Stimulated activated CD8-positive, alpha-beta memory T cell treated with anti-CD3 and anti-CD28 coated beads, Interleukin-7, amount 100 ng/mL, for 48 hours (primary cell): ENCODE measurements at places on chromosomes 5 and 9.

DNA sequence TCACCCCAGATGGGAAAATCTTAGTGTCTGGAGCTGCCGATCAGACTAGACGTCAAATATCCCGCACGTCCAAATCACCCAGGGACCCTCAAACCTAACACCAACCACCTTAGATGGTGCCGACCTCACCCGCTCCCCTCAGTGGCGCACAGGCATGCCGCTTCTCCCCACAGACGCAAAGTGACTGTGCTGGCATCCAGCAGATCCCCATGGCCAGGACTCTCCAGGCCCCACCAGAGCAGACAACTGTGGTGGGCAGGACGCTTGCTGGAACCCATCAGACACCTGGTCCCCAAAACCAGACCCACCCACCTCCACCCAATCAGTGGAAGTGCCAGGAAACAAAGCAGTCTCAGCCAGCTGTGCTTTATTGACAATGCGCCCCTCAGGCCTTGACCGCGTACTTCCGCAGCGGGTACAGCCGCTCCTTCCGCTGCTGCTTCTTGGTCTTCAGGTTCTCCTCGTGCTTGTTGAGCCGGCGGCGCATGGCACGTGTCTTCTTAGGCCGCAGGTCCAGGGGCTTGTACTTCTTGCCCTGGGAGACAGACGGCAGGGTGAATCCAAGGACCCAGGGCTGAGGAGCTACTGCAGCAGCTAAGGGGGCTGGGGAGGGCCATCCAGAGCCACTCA is 4.1 kb downstream of the RPL35 start:
- DNase-seq = no peak

DNA sequence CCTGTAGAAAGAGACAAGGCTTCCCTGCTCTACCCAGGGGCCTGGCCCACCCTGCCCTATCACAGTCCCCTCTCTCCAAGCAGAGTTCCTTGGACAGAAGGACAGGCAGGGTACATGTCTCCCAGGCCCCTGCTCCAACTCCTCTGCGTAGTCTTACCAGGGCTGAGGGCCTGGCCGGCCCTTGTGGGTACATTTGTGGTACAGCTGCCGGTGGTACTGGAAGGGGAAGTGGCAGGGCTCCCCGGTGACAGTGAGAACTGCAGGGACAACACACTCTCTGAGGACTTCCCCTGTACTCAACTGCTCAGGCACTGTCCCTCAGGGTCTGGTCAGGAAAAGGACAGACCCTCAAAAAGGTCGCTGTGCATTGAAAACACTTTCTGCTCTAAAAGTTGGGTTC is 3.6 kb downstream of the F12 start:
- no peak for DNase-seq

DNA sequence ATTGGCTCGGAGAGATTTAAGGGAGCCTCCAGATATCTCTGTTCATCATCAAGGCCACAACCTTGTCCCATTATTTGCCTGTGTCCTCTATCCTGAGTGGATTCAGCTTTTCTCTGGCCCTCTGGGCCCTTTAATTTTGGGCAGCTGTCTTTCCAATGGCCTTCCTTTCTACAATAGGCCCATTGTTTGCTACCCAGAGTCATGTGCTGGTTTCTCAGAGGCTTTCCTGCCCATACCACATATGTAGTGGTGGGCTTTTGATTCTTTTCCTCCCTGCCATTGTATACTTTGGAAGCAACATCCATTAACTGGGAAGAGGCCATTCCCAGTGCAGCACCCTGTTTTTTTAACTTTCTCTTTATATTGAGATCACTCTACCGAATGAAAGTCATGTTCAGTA is 233.9 kb upstream of the SGCD start:
- no peak for DNase-seq

DNA sequence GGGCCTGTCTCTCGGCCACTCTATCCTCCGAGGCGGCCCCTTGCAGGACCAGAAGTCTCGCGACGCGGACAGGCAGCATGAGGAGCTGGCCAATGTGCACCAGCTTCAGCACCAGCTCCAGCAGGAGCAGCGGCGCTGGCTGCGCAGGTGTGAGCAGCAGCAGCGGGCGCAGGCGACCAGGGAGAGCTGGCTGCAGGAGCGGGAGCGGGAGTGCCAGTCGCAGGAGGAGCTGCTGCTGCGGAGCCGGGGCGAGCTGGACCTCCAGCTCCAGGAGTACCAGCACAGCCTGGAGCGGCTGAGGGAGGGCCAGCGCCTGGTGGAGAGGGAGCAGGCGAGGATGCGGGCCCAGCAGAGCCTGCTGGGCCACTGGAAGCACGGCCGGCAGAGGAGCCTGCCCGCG is 283.5 kb downstream of the ARHGEF28 start:
- no peak for DNase-seq

GRCh38 chr9:91026266-91026665 is 224.6 kb downstream of the SYK start:
- DNase-seq = no peak

DNA sequence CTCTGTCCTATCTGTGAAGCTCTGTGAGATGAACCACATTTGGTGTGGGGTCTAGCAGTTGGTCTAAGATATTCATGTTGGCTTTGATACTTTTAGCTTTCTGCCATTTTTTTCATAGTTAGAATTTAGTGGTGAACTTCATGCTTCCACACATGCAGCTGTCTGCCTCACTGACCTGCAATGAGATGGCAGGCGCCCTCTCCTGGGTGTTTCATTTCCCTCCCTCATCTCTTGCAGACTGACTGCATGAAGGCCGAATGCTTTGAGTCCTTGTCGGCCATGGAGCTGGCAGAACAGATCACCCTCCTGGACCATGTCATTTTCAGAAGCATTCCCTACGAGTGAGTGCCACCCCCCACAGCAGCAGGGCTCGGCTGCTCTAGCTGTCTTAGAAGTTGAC is 26.1 kb upstream of the CKMT2 start:
- no peak for DNase-seq

DNA sequence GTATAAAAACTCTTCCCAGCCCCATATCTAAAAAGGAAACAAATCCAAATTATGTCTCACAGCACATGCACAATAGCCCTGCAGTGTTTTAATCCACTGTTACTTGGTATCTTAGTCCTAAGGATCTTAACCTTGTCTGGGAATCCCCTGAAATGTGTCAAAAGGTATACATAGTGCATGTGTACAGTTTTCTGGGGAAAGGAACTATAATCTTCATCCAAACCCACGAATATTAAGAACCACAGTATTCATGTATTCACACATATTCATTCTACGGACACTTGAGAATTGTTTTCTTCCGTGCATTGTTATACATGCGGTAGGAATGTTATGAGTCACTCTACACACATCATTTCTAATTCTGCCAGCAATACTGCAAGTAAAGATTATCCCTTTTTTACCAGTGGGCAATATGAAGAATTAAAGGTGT is 47.8 kb upstream of the SNX2 start:
- DNase-seq = no peak
